ENCODE measurements at places on chromosomes 12 and 14.

DNA sequence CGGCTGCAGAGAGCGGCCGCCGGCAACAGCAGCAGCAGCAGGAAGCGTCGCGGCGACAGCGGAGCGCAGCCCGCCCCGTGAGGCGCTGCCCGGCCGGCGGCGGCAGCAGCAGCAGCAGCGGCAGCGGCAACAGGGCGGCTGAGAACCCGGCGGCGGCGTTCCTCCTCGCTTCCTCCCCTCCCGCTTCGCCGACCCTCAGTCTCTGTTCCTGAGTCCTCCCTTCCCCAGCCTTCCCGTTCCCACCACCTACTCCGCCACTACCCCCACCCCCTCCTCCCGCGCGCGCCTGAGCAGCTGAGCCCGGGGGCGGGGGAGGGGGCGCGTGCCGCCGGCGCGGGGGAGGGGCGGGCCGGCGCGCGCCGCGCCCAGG is 310 bp downstream of the BICDL1 start:
- no peak for DNase-seq

GRCh38 chr12:46449316-46449715 is 76.7 kb upstream of the SLC38A2 start:
- DNase-seq = no peak

- no peak for DNase-seq
These were observed 18.5 kb upstream of the TBPL2 start for GRCh38 chr14:55458800-55459515.

DNA sequence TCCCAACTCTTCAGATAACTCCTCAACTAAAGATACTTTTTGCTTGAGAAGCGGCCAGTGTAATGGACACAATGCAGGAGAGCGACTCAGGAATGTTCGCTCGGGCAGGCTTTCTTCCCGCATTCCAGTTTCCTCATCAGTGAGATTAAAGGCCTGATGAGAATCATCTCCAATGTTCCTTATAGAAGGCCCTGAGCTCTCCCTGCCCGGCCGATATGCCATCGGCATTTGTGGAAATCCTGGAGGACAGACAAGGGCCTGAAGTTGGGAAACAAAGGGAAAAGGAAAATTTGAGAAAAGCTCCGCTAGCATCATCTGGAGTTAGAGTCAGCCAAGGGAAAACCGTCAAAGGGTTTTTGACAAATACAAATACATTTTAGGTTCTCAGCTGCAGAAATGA is 38.0 kb upstream of the FOXN3 start:
- DNase-seq = no peak

GRCh38 chr12:55972456-55972855 is 1.4 kb upstream of the RAB5B start:
- DNase-seq = no peak

GRCh38 chr14:100982762-100983161 is 79.2 kb upstream of the RTL1 start:
- no peak for DNase-seq

- no peak for DNase-seq
These were observed 404.5 kb upstream of the TBX3 start for GRCh38 chr12:115088328-115088994.

- DNase-seq = no peak
These were observed 754 bp downstream of the ZNF605 start for GRCh38 chr12:132955094-132956010.

DNA sequence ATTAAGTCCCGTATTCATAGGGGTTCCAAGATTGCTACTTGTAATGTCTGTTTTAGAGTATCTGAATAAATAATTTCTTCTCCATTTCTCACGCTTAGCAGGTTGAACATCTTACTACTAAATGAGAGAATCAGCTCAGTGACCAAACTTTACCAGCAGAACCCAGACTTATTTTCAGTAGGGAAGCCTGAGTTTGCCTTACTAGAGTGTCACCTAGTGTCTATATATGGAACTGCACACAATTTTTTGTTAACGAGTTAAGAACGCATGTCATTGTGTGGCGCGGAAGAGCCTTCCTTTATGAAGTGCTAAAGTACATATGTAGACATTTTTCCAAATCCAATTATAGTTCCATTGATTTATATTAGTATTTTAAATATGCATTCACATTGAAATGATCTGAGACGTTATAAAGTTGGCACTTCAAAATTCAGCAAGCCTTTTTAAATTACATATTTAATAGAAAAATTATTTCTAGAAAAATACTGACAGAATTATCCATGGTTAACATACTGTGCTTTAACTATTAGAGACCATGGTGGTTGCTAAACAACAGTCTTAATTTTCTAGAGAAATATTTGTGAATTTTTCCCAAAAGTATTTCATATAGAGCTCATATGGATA is 88.3 kb downstream of the RPS29 start:
- no peak for DNase-seq

GRCh38 chr12:112025808-112026375 is 12.7 kb downstream of the ERP29 start:
- DNase-seq = no peak

DNA sequence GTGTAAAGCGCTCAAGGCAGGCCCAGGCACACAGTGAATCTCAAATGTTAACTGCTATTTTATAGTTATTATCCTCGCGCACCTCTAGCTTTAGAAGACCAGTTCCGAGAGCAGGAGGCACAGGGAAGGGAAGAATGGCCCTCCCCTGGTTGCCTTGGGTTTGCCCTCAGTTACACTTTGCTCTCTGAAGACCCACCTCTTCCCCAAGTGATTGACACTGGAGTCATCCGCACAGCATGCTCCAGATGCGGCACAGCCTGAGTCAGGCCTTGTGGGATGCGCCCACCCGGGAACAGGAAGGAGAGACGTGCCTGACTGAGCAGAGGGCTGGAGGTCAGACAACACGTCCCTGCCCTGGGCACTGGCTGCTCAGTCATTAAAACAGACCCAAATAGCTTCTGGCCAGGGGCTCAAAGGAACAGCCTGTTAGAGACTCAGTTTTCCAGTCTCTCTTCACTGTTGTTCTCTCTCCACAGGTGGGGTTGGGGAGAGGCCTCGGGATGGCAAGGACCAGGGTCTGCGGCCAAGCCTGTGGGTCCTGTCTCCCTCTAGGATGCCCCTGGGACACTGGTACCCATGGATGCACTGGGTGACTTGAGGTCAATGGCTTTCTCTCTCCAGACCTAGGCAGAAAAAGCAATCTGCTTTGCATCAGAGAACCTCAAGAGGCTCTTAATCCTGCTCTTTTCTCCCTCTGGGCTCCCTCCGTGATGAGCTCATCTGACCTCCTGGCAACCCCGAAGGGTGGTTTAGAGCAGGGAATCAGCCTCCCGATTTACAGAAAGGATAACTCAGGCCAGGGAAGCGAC is 13.6 kb upstream of the MLXIP start:
- no peak for DNase-seq

DNA sequence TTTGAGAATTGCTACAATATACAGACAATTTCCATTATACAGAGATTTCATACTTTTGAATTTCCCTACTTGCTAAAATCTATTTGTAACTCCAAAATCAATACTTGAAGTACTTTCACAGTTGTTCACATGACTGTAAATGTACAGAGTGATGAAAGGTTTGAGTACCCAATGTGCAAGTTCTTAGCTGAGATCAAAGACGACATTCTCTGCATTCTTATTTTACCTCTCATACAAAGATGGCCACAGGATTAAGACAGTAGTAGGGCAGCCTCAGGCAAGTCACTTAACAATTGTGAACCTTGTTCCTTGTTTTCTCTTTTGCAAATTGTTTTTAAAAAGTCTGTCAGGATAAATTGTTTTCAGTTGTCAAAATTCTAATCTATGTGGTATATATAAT is 255.9 kb upstream of the KITLG start:
- no peak for DNase-seq

GRCh38 chr12:77821699-77822203 is 8.9 kb upstream of the NAV3 start:
- no peak for DNase-seq

DNA sequence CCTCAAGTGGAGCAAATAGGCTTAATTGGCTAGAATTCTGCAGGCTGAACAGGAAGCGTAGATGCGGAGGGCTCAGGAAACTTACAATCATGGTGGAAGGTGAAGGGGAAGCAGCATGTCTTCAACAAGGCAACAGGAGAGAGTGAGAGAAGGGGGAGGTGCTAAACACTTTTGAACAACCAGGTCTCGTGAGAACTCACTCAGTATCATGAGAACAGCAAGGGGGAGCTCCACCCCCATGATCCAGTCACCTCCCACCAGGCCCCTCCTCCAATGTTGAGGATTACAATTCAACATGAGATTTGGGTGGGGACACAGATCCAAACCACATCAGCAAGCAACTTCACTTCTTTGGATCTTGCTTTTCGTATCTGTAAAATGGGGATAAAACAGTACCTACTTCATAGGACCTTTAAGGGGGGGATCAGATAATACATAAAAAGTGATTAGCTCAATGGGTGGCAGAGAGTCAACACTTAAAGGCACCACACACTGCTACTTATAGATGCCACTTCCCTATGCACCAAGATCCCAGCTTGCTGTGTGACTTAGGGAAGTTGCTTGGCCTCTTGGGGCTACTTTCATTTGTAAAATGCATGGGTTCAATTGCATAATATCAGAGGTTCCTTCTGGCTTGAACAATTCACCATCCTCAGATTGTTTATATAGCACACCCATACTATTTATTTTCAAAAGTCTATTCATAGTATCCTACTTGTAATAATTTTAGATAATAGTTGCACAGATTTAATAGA is 184.8 kb upstream of the RPH3A start:
- DNase-seq = no peak

DNA sequence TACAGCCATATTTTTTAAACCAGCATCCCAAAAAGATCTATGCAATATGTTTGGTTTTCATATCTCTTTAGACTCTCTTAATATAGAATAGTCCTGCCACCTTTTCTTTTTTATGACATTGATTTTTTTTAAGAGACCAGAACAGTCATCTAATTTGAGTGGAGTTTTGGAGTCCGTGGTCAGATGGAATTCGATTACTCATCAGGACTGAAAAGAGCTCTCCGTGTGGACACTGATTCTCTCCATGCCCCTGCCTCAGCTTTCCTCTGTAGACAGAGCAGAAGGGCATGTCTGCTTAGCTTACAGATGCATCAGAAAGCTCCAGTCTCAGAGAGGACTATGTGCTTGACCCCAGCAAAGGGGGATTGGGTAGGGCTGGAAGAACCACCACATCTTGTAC is 27.8 kb downstream of the SMCO2 start:
- no peak for DNase-seq

- no peak for DNase-seq
These were observed 499.8 kb downstream of the C12orf50 start for GRCh38 chr12:87529413-87529812.

DNA sequence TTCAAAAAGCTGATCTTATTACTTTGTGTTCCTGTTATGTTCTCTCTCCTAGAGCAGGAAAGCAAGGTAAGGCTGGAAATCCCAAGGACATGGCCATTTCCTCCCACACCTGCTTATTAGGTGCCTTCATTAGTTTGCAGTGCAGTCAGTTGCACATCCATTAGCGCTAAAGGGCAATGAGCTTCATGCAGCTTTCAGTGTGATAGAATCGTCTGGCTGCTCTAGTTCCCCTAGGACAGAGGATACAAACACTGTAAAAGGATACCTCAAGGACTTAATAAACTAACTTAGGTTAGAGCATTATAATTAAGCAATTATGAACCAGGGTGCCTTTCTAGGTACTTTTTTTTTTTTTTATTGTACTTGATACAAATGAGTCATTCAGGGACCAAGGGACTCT is 21.1 kb downstream of the TMEM117 start:
- DNase-seq = no peak

- no peak for DNase-seq
These were observed 266.4 kb downstream of the NAV3 start for GRCh38 chr12:78096909-78097597.

GRCh38 chr12:66629138-66629870 is 49.6 kb downstream of the GRIP1 start:
- no peak for DNase-seq

DNA sequence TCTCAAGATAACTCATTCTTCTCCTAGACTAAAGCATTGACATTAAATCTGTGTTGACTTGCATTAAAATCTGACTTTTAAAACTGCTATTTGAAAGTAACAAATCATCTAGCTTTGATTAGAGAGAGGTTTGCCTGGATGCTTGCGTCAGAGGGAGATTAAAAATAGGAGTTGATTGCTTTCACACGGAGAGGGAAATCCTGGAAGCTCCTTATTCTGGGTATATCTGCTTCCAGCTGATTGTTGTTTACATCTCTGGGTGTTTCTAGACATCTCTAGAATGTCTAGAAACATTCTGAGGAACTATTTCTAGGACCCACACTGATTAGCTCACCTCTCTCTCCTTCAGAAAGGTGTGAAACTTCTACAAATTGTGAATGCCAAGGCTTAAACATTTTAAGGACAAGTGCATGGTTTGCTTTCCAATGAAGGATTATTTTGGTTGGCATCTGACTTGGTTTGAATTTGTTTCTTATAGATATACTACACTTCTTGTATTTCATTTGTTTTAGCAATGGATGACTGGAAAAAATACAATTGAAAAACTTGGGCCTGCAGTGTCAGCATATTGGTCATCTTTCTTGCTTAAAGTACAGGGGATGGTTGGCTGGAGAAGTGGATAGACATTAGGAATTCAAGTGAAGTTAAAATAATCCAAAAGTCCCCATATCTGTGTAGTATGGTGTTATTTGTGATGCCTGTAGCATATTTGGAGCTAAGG is 2.1 kb downstream of the DIP2B start:
- DNase-seq = no peak

GRCh38 chr12:104933778-104934177 is 24.3 kb downstream of the SLC41A2 start:
- no peak for DNase-seq

DNA sequence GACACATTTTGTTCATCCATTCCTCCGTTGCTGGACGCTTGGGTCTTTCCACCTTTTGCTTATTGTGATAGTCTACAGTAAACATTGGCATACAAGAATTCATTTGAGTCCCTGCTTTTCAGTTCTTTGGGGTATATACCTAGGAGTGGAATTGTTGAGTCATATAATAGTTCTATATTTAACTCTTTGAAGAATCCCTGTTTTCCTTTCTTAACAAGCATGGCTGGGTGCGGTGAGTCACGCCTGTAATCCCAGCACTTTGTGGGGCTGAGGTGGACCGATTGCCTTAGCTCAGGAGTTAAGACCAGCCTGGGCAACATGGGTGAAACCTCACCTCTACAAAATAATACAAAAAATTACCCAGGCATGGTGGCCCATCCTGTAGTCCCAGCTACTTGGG is 75.4 kb downstream of the CCDC92 start:
- DNase-seq = no peak

DNA sequence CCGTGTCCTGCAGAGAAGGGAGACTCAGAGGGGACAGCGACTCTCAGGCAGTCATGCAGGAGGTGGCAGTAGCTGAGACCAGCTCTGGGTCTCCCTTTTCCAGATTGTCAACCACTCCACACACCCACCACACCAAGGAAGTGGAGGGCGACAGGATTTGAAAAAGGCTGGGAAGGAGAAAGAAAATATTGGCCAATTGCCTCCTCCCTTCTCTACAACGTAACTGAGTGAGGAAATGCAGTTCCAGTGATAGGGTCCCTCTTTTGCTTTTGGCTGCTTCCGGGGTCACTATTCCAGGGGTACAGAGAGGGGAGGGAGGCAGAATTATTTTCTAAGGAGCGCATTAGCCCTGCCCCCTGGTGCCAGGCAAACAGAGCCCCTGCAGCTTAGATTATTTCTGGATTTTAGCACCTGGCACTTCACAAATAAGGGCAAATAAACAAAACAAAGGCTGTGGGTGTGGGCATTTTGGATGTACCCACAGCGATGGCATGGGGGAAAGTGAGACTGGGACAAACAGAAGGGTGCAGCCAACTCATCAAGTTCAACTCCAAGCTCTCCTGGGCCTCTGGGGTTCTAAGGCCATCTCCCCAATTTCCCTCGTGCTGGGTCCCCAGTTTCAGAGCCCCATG is 20.4 kb downstream of the ASB2 start:
- DNase-seq = no peak

- DNase-seq = no peak
These were observed 27.5 kb upstream of the HNF1A start for GRCh38 chr12:120950807-120951206.

- no peak for DNase-seq
These were observed 51.3 kb downstream of the SLC6A12 start for GRCh38 chr12:162467-163307.

Data from activated naive CD4-positive, alpha-beta T cell treated with anti-CD3 and anti-CD28 coated beads, Interleukin-2, amount 50 U/mL, for 72 hours (primary cell).